ENCODE measurements at places on chromosomes 16 and 17.

- peak; percentile 35 for DNase-seq
Measured at GRCh38 chr17:17391668-17392370, 85.0 kb upstream of the MED9 start.

- no peak for DNase-seq
Measured at GRCh38 chr16:67945392-67945933, 1.5 kb upstream of the LCAT start.

DNA sequence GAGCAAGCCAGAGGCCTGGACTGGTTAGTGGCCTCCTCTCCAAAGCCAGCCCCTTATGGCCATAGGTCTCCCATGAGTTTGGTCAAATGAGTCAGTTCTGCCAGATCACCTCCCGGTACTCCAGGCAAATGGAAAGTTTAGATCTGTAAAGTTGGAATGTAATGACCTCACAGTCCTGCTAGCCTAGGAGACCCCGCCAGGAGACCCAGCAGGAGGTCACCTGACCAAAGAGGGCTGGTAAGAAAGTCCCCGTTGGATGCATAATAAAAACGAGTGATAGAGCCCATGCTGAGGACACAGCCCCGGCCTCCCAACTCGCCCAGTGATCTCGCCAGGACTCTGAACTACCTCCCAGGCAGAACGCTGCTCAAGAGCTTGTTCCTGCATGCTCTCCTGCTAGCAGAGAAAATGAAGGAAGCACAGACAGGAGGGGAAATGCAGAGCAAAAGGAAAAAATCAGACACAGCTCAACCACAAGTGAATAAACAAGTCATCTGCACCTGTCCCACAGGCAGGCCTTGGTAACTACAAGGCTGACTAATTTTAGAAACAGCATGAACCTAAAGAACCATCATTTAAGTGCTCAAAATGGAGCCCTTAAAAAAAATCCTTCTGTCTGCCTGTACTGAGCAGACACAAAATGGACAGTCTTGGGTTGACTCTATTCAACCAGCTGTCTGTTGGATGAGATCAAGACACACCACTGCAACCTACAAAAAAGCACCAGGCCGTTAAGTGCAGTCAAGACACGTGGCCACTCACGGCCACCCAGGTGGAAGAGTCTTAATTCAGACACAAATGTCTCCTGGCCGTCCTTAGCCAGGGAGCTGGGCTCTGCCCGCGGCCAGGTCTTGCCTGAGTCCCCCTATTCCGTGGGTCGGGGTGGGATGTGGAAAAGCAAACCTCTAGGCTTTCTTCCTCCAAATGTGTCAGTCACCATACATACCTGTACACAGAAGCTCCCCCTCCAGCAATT lies 9.2 kb downstream of the CDIP1 start:
- no peak for DNase-seq

DNA sequence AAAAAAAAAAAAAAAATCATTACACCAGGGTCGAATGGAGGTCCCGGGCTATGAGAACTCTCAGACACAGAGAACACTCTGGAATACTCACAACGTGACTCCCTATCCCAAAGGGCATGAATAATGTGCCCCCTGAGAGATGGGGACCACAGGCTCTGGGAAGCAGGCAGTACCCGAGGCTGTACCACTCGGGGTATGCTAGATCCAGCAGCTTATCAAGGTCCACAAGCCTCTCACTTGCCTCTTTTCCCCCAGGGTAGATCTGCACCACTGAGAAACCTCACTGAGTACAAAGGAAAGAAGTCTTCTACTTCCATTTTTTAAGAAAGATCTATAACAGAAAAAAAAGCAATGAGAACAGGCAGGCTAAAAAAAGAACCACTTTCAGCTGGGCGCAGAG lies 40.5 kb downstream of the WDR59 start:
- no peak for DNase-seq

GRCh38 chr17:46770818-46771560 lies 47.5 kb downstream of the WNT3 start:
- no peak for DNase-seq

- no peak for DNase-seq
Measured at GRCh38 chr17:50536683-50537646, 4.4 kb downstream of the EPN3 start.

DNA sequence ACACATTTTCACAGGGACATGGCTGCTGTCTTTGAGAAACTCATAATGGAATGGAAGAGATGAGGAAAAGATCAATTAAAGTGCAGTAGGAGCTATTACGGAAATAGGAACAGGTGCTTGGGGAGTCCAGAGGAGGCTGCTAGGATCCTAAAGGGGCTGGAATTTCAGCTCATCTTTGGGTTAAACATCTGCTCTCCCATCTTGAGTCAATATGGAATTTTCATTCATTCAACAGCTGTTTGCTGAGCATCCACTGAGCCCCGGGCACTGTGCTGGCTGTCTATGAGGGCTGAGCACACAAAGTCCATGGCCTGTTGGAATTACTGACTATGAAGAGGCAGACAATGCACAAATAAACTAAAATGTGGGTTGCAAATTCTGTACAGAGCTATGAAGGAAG lies 47.9 kb downstream of the ASIC2 start:
- DNase-seq, result no peak

DNA sequence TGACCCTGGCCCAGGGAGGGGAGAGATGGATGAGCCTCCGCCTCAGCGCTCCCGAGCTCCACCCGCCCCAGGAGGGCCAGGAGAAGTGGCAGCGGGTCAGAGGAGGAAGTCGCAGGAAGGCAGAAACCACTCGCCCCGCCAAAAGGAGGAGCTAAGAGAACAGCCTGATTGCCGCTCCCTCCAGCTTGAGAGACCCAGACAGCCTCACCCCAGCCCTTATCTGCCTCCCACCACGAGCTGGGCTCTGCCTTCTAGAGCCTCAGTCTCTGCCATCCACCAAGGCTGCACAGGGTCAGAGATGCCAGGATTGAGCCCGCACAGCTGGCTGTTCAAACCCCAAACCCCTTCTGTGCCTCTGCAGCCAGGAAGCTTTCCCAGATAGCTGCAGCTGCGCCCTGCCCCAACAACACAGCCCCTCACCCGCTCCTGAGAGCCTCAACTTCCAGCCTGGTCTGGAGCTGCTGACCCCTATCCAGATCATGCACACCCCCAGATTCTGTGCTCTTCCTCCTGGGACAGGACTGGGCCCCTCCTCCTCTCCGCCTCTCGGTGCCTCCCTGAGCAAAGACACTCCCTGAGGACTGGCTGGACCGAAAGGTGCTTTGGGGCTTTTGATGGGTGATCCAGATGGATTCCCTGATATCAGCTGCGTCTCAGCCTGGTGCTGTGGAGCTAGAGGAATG lies 1.0 kb upstream of the ATP2A3 start:
- DNase-seq, result peak; percentile 39

- DNase-seq, result no peak
Measured at GRCh38 chr17:64413513-64413912, 22.9 kb upstream of the PECAM1 start.

GRCh38 chr17:40612599-40613244 lies 34.9 kb downstream of the SMARCE1 start:
- DNase-seq, result peak; percentile 38

- DNase-seq, result no peak
Measured at GRCh38 chr16:17520561-17520960, 49.8 kb upstream of the XYLT1 start.

GRCh38 chr16:84678541-84678940 lies 21.3 kb upstream of the USP10 start:
- DNase-seq, result no peak

DNA sequence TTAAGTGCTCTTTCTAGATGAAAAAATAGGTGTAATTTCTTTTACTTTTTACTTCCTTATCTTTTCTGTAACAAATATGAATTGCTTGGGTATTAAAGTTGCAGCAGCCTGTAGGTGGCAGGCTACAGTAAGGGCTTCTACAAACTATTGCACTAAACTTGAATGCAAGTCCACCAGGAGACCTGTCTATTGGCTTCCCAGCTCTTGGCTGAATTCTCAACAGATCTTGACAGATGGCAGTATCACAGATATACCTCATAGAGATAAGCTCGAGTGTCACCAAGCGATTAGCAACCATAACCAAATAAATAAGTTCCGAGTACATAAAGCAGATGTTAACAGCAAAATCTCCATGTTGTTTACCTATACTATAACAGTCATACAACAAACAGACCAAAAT lies 5.9 kb downstream of the BBS2 start:
- peak; percentile 13 for DNase-seq

DNA sequence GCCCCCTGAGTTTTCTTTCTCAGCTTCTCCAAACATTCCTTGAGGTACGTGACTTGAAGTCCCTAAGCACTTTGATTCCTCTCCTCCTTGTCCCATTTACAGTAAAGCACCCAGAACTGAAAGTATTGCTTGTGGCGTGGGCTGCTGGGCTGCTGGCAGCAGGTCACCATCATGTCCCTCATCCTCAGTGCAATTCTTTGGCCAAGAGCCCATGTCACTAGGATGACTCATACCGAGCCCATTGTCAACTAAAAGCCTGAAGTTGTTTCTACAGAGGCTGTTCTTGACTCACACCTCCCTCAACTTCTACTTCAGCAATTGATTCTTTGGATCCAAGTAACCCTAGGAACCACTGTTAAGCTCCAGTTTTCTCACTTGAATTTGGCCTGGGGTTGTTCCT lies 54.3 kb downstream of the KPNA2 start:
- no peak for DNase-seq

- DNase-seq, result no peak
Measured at GRCh38 chr17:46868689-46869187, 17.4 kb downstream of the WNT9B start.

DNA sequence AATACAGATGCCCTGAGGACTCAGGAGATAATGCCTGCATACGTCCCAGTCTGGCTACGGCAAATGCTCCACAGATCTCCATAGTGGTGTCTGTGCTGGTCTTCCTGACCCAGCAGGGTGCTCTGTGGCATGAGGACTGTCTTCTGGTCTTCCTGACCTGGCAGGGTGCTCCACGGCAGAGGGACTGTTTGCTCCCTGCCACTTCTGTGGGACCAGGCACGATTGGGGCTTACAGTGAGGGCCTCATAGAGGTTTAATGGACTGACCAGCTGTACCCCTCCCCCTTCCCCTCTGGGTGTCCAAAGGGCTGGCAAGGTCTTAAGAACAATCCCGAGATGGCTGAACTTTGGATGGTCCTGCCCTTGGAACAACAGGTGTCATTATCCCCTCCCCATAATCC lies 123.1 kb downstream of the C16orf78 start:
- DNase-seq, result no peak

GRCh38 chr16:27098366-27099049 lies 31.8 kb downstream of the C16orf82 start:
- no peak for DNase-seq

GRCh38 chr17:77395501-77396048 lies 254.8 kb downstream of the SEC14L1 start:
- no peak for DNase-seq

All from stimulated activated CD8-positive, alpha-beta memory T cell treated with anti-CD3 and anti-CD28 coated beads, Interleukin-15, amount 100 ng/mL, for 1 hour (primary cell).